ENCODE measurements at places on chromosomes 13 and 19.
A peak's percentile ranks its signal among the peaks of the same experiment; 100 is the strongest.

DNA sequence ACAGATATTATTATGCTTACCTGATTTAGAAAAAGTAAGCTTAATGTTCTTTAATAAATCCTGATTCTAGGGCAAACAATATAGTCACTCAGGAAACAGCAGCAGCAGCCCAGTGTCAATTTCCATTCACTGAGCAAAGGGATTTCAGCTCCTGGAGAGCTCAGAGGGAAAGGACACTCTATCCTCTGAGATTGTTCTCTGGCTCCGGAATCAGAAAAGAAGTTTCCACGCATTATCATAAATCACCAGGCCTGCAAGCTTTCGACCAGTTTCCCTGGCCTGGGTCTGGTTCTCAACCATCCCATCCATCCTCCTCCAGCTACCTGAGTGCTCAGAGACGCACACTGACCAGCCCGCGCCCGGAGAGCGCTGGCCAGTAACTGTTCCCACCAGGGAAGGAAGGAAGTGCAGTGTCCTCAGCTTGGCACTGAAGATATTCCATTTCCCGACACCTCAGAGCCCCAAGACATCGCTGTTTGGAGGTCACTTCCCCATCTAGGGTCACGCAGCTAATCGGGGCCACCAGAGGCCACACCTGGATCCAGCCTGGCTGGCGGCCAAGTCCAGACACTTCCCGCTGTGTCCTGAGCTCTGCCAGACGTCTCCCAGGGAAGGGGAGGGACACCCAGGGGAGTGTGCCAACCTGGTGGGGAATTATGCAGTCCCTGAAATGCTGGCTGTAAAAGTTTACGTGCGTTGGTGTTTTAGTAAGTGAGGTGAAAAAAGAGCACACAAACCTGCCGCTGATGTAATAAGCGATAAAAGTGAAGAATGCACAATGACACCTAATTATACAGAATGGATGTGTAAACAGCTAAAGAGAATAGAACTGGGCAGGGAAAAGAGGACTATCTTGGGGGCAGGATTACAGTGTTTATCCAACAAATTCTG lies 29.1 kb downstream of the EPS15L1 start:
- ATAC-seq, result no peak

GRCh38 chr13:29441306-29441705 lies 154.2 kb downstream of the SLC7A1 start:
- no peak for ATAC-seq

DNA sequence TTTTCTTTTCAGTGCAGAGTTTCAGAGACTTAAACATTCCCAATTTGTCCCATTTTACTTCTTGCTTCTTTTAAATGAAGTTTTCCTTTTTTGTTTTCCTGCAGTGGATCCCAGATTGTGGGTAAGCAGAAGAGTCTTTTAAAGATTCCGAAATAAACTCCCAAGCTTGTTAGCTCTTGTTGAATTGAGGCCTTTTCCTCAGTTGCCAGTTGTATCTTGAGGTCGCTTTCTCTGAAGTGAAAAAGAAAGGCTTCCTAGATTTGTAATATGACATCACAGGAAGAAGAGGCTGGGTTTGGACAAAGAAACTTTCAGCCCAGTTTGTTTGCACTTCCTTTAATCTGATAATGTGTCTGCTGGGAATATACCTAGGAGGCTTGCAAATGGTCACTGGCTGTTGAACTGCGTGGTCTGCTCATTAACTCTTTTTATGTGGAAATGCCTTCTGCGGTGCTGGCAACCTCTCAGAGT lies at the start of gene LPAR6:
Gene LPAR6, minus strand, starts transcription at position 233 of the 471 bp plus-strand sequence. CDS start 690 bp downstream, outside the sequence.
- peak; percentile 74 for ATAC-seq

- ATAC-seq, result no peak
Measured at GRCh38 chr19:1828279-1829238, 16.5 kb upstream of the ATP8B3 start.

DNA sequence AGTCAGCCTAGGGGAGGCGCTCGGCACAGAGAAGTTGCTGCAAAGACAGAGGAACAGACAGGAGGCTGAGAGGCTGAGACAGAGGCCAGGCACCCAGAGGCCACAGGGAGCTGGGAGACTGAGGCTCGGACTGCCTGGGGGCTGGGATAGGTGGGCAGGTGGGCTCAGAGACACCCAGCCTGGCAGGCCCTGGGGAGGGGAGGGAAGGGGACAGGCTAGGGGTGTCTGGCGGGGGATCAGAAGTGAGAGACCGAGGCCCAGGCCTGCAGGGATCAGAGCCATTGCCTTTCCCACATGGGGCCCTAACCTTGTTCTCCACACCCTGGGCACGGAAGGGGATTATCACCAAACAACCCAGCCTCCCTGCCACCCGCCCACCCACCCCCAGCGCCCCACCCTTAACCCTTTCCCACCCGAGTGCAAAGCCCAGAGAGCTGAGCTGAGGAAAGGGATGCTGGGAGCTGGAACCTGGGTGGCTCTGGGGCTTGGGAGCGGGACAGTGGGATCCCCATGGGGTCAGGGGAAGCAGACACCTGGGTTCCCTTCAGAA lies 1.3 kb downstream of the NTN5 start:
- no peak for ATAC-seq

GRCh38 chr19:2290441-2291184 lies 8.6 kb upstream of the PEAK3 start:
- no peak for ATAC-seq

DNA sequence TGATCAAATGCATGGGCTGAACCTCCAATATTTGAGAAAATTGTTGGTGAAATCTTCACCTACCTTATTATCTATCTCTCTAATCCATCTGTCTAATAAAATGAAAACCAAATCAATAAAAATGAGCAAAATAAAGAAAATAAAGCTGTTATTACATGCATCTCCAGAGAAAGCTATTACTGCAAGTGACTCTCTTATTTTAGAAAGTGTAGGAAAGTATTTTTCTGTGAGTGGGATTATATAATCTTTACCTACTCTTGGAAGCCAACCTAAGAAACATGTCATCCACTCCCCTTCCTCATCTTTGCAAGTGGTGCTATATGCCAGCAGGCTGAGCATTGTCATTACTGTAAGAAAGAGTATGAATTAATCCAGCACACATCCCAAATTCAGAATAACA lies 191.5 kb upstream of the RFC3 start:
- ATAC-seq, result no peak

DNA sequence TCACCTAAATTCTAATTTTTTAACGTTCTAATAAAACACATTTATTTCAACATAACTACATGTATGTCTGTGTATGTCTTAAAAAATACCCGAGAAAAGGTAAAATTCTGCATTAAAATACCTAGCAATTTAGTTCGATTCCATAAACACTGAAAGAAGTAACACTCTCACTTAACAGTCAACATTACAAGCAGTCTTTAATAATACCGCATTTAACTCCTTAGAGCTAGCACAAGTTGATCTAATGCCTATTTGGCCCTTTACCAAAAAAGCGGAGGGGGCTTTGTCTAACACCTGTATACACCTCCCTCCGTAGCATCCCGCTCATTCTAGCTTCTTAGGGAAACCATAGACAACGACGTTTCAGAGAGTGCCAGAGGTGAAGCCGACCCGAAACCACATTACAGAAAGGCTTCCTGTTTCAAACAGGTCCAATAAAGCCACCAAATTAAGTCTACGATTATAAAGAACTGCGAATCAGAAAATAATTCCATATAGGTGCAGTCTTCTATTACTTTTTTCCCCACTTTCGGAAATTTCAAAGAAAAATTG lies 1.2 kb downstream of the SPART start:
- ATAC-seq, result no peak

DNA sequence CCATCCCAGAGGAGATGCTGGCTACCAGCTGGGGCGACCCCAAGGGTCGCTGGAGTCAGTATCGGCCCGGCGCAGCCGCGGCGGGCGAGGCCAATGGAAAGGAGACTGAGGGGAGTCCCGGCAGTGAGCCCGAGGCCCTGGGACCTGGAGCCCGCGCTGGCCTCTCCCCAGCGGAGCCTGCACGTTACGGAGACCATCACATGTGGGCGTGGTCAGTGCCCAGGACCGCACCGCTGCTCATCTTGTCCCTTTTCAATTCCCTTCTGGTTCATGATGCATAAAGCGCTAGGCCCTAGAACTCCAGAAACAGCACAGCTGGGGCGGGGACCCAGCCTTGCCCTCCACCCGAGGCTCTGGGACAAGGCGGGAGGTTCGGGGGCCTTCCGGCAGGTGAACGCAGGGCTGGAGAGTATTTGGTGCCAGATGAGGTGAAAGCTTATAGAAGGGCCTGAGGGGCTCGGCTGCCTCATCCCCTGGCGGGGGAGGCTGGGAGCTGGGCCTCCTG lies 8.0 kb downstream of the C19orf25 start:
- no peak for ATAC-seq

DNA sequence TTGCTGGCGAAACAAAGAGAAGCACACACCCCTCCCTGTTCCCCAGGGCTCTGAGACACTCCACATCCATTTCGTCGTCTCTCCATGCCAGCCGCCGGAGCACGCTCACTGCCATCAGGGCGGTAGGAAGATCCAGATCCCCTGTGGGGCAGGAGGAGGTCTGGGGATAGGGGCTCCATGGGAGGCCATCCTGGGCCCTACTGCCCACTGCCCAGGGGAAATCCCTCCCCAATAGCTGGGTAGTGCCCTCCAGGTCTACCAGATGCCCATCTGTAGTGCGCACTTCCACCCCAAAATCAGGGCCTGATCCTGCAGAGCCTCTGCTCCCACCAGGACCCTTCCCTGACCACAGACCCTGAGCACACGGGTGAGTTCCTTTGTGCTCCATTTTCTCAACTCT lies 80.3 kb downstream of the EFNB2 start:
- no peak for ATAC-seq

- no peak for ATAC-seq
Measured at GRCh38 chr19:9528757-9529336, 9.6 kb downstream of the ZNF426 start.

DNA sequence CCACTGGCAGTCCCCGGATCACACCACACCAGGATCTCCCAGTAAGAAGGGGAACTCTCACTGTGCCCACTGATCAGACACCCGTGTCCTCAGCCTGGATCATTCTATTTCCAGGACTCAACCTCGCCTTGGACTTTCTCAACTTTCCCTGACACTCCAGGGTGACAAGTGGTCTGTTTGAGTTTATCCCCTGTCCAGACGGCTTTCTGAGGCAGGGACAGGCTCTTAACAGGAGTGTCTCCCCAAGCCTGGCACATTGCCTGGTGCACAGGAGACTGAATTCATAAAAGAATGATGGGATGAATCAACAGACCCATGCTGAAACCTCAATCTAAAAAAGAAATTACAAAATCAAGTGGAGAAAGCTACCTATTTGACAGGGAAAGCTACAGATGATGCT lies 606.6 kb downstream of the EFNB2 start:
- no peak for ATAC-seq

DNA sequence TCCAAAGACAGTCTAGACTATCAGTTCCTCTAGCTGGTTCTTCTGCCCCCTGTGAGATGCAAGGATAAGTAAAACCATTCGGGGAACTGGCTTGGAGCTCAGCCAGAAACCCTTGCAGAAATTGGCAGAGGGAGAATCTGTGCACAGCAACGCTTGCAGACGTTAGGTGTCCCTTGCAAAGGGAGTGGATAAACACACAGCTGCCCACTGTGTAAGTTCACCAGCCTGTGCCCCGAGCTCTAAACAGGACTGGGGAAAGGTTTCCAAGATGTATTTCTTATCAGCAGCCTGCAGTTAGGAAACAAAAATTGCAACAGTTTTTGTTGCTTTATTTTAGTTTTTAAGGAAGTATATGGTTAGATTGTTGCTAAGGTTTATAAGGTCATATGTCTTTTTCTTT lies 19.0 kb upstream of the ADGRE1 start:
- no peak for ATAC-seq

DNA sequence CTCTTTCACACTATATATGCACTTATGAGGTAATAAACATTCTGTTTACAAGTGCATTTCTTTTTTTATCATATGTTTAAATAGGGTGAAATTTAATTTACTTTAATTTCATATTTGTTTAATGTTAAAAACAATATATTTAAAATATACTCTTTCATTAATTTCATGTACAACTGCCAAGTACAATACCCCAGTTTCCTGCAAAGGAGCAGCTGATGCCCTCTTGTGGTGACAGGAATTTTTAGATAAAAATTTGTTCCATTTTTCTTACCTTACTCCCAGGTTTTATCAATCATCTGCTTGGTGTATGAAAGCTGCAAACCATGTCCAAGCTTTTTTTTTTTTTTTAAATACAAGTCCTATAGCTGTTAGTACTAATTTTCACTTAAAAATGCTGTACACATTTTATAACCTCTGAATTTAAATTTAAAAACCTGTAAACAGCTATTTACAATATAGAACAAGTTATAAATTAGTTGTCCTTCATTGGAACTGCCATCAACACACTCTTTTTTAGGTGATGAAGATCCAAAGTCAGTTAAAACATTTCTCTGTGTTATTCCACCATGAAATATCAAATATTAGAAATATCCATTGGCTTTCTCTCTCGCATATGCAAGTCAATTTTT lies 4.9 kb downstream of the PCDH20 start:
- no peak for ATAC-seq

DNA sequence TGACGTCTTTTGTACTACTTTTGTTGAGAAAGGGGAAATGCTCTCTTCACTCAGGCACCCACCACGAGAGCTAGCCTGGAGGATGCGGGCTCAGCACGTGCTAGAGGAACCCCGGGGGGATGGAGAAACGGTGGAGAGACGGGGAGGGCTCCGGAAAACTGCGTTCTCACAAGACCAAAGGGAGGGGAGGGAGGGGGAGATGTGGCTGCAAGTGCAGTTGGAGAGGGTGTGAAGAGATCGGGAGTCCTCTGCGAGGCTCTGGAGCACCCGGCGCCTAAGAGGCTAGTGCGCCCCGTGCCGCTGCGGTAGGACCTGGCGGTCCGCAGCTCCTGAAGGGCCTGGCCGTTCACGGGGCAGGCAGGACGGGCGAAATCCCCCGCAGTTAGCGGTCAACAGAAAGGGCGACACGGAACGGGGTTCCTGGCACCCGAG lies 43.4 kb upstream of the XPO4 start:
- ATAC-seq, result no peak

GRCh38 chr13:106381091-106381490 lies 154.4 kb downstream of the EFNB2 start:
- no peak for ATAC-seq

DNA sequence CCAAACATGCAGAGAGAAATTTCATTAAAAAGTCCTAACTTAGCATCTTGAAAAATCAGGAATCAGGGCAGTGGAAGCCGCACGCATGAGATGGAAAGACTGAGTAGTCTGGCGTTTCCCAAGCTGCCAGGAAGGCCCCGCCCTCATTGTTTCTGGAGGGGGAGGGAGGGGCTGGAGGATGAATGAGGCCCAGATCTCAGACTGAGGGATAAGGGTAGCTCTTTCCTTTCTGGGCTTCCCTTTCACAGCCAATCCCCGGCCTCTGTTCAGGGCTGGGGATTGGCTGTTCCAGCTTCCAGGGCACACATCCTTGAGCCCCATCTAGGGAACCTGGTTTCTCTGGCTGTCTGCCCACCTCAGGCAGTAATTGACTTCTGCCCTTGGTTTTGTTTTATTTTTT lies 7.3 kb downstream of the C19orf53 start:
- peak; percentile 90 for ATAC-seq

- no peak for ATAC-seq
Measured at GRCh38 chr19:20171285-20171684, 4.3 kb downstream of the ZNF486 start.

GRCh38 chr19:39890755-39891551 lies 43.5 kb downstream of the FCGBP start:
- ATAC-seq, result no peak

Measured in gastroesophageal sphincter (tissue), 4 donors.